ENCODE measurements at places on chromosomes 6 and 20. TPM values are rescaled to one million over a fixed set of nuclear protein-coding genes. Genes with fewer than 3 reads are reported as not detected.

GRCh38 chr6:26122402-26122792 is 35.2 kb downstream of the HFE start:
- no peaks in the 10 kb centered on the region for H3K36me3 ChIP-seq
- H3K27ac ChIP-seq: peak overlapping the region; percentile 100
- no peak for DNase-seq
- no peaks in the 10 kb centered on the region for H3K27me3 ChIP-seq
- H3K4me3 ChIP-seq: peak overlapping the region; percentile 74
- peaks cover 5% of the 10 kb centered on the region for H3K4me1 ChIP-seq

DNA sequence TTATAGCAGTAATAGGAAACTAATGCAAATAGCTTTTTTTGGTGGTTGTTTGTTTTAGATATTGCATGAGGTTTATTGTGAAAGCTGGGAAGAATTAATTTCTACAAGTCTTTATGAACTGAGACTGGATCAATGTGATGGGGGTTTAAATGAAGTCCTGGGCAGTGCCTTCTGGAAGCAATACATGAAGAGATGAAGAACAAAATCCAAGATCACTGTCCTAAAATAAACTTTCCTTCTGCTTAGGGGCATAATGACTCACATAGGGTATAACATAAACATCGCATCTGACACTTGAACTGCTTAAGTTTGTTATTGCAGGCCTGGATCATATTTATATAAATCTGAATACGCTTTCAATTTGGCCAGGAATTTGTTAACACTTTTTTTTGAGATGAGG is 20.9 kb upstream of the SHLD1 start:
- H3K27me3 ChIP-seq: no peaks in the 10 kb centered on the region
- no peaks in the 10 kb centered on the region for H3K4me1 ChIP-seq
- no peaks in the 10 kb centered on the region for H3K36me3 ChIP-seq
- H3K4me3 ChIP-seq: no peak overlapping the region
- no peak overlapping the region for H3K27ac ChIP-seq

DNA sequence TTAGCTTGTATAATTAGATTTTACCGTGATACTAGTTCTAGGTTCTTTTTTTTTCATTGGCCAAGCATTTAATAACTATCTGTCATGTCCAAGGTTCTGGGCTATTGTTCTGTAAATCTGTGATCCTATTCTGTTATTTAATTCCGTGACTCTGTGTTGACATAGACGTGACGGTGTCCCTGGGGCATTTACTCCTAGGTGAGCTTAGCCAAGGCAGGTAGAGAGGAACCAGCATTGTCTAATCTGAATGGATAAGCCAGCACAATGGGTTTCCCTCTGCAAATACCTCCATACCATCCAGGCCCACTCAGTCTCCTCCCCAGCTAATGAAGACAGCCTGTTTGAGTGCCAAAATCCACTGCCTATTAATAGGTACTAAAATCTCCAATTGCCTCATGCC is 8.9 kb upstream of the CDSN start:
- H3K27me3 ChIP-seq: no peaks in the 10 kb centered on the region
- no peak for DNase-seq
- no peak overlapping the region for H3K4me3 ChIP-seq
- no peaks in the 10 kb centered on the region for H3K36me3 ChIP-seq
- H3K27ac ChIP-seq: no peak overlapping the region

GRCh38 chr20:20102163-20102562 is 49.8 kb downstream of the CFAP61 start:
- no peak overlapping the region for H3K4me3 ChIP-seq
- no peaks in the 10 kb centered on the region for H3K36me3 ChIP-seq
- H3K27ac ChIP-seq: no peak overlapping the region
- no peak for DNase-seq

- no peaks in the 10 kb centered on the region for H3K27me3 ChIP-seq
- H3K27ac ChIP-seq: no peak overlapping the region
- H3K36me3 ChIP-seq: no peaks in the 10 kb centered on the region
- no peak for DNase-seq
- H3K4me1 ChIP-seq: no peaks in the 10 kb centered on the region
Observed at GRCh38 chr20:18986146-18986830, 172.7 kb downstream of the SCP2D1 start.

GRM4 gene
- total RNA-seq: not detected

DTNBP1 gene
- 27.9 TPM for total RNA-seq

SH3BGRL2 gene
- total RNA-seq: 54.5 TPM

SMLR1 gene
- total RNA-seq: not detected

CST5 gene
- not detected for total RNA-seq

PLTP gene
- 38.0 TPM for total RNA-seq
